ENCODE measurements at places on chromosomes 5 and 9.

- no peak for DNase-seq
Measured at GRCh38 chr5:128535251-128535650, 2.8 kb downstream of the FBN2 start.

- peak; percentile 49 for DNase-seq
Measured at GRCh38 chr5:32329395-32329834, 16.7 kb upstream of the MTMR12 start.

GRCh38 chr9:38071470-38072134 is 2.6 kb upstream of the SHB start:
- no peak for DNase-seq

DNA sequence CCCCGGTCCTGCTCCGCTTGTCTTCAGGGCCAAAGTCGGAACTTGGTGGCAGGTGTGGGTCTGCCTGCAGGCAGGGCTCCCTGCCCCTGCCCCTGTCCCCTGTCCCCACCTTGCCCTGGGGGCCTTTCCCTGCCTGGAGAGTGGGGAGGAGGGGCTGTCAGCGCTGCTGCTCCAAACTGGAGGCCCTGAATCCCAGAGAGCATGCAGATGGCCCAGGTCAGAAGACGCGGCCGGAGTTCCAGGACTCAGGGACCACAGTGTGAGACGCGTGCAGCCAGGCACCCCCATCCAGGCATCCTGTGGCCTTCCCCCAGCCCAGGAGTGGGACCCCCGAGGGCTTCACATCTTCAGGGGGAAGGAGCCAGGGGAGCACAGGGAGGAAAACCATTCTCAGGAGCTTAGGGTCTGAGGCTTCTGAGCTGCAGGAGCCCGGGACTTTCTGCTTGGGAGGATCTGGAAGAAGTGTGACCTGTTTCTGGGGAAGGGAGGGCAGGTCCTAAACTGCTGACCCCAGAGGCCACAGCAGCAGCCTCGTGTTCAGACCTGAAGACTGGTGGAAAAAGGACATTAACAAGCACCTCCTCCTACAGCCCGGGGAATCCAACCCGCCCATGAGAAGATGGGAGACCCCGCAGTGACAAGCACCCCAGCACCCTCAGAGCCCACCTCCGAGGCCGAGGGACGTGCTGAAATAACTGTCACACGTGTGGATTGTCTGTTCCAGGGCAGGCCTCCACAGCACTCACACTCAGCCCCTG is 38.0 kb downstream of the RASGEF1C start:
- no peak for DNase-seq

DNA sequence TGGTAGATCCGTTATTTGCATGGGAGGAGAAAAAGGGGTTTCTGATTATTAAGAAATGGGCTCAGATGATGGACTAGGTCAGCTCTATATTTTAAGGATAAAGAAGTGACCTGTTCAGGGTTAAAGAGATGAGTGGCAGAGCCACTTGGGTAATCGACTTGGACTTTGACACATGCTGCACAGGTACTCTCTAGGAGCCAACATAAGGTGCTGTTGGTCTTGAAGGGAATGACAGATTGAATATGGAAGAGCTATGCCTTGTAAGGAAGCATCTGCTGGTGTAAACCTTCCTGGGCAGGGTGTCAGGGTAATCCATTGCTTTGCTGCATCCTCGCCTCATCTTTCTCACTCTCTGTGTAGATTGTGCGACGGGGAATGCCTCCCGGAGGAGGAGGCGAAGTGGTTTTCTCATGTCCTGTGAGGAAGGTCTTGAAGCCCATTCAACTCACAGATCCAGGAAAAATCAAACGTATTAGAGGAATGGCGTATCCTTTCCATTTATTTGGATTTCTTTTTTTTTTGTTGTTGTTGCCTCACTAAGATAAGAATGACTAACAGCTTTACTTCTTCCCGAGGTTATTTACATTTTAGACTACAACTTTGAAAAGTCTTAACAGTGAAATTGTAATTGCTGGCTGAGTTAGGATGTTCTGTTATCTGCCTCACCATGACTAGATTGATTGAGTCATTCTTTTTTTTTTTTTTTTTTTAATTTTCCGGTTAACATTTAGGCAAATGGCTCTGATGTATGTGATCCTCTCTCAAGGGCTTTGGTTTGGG is 41.2 kb downstream of the RCL1 start:
- no peak for DNase-seq

DNA sequence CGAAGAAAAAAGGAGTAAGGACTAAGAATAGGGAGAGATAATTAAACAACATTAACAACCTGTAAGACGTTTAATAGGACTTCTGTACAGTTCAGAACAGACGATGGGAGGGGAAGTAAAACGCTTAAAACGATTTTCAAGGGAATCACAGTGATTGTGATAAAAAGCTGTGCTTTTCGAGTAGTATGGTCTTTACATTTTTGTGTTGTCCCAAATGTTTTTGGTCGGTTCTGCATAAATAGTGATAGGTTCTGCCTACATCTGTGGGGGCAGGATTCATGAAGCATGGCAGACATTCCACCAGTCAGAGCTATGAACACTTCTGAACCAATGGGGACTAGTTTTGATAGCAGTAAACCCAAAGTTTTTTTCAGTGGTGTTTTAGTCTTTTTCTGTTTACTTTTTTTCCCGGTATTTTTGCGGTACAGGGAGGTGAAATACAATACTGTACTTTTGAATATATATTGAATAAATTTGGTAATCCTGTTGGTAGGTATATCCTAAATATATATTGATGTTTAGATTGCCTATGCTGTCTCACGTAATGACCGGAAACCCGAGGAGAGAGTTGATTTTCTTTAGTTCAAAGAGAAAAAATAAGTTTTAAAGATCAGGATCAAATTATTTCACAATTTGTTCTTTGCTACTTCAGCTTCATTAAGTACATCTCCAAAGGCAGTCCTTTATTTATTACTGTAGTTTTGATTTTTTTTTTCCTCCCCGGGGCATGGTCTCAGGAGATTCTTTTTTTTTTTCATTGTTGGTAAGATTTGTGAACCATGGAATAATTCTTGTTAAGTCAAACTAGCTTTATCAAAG is 1.3 kb downstream of the ERBIN start:
- DNase-seq, result no peak

DNA sequence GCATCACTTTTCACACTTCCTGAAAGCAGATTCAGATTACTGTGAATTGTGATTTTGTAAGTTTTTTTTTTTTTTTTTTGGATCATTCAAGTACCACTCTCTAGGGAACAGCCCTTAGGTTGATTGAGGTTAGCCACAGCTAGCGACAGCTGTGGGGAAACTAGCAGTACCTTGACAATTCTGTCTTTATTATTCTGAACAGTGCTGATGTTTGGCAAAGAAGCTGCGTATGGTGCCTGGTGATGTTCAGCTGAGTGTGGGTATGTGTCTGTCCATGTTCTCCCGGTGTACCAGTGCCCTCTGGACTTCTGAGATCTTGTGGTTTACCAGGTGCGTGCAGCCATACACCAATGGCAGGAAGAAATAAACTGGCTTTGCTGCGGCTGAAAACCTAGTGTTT is 117.3 kb upstream of the PLPPR1 start:
- DNase-seq, result no peak

DNA sequence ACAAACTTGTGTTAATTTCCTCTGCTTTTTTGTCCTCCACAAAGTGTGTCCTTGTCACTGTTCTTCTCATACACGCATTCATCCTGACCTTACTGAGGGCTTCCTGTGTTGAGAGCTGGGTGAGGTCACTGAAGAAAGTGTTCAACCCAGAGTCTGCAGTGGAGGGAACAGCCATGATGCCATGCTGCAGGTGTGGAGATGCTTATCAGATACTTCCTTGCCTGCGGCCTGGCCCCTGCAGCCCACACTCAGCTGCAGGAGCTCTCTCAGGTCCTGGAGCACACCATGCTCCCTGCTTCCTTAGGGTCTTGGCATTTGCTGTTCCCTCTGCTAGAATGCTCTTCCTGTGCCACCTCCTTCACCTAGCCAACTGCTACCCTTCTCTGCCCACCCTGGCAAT is 108.1 kb upstream of the SPRY4 start:
- DNase-seq, result no peak

DNA sequence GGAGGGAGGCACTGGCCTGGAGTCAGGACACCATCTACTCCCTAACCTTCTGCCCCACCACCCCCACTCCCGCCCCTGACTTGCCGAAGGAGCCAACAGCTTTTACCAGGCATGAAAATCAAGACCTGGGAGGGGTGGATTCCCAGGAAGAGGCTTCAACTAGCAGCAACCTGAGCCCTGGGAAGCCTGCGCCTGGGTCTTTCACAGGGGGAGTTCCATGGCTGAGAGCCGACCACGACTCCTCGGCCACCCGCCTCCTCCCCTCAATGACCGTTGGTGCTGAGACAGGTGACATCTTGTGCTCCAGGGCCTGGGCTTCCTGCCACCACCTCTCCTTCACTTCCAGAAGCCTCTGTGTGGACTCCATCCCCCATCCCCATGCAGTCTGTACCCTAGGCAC is 37.1 kb downstream of the BARX1 start:
- DNase-seq, result no peak

- DNase-seq, result no peak
Measured at GRCh38 chr5:95424016-95424415, 32.9 kb downstream of the FAM81B start.

DNA sequence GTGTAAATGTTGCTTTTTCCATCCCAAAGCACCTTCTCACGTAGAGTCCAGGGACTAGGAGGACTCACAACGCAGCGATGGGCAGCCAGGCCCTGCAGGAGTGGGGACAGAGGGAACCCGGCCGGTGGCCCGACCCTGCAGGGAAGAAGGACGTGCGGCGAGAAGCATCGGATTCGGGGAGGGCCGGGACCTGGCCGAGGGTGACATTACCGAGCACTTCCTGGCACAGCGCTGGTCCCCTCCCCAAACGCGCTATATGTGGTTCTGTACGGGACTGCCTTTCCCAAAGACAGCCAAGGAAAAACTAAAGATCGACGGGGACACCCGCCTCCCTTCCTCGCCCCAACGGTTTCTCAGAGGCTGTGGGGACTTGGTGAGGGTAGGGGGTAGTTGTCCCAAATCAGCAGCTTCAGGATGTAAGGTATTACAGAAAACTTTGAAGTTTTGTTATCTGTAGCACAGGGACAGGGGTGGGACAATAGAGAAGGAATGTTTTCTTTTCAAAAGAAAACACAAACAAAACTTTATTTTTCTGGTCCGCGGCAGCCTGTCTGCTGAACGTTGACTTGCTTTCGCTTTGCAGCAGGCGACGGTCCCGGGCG is 887 bp upstream of the MAP3K1 start:
- peak; percentile 18 for DNase-seq

- DNase-seq, result no peak
Measured at GRCh38 chr9:101737705-101738565, 512 bp downstream of the GRIN3A start.

GRCh38 chr5:52825826-52826225 is 38.1 kb downstream of the ITGA1 start:
- DNase-seq, result no peak

GRCh38 chr5:64767959-64768357 is 533 bp downstream of the SREK1IP1 start:
- DNase-seq, result peak; percentile 14

- no peak for DNase-seq
Measured at GRCh38 chr5:40037713-40038112, 612.9 kb upstream of the DAB2 start.

DNA sequence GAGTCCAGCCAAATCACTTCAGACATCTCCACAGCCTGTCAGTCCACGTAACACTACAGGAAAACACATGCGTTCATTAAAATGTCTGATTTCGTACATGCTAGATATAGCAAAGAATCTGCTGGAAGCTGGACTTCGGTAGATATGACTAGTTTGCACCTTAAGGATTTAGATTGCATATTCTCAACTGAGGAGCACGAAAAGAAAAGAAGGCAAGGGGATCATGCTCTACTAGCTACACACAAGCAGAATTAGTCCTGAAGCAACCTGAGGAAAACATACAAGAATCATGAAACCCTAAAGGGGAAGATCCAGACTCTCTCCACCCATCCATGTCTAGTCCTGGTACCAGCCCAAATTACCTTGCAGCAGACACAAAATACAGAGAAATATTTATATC is 36.1 kb upstream of the SSBP2 start:
- no peak for DNase-seq

DNA sequence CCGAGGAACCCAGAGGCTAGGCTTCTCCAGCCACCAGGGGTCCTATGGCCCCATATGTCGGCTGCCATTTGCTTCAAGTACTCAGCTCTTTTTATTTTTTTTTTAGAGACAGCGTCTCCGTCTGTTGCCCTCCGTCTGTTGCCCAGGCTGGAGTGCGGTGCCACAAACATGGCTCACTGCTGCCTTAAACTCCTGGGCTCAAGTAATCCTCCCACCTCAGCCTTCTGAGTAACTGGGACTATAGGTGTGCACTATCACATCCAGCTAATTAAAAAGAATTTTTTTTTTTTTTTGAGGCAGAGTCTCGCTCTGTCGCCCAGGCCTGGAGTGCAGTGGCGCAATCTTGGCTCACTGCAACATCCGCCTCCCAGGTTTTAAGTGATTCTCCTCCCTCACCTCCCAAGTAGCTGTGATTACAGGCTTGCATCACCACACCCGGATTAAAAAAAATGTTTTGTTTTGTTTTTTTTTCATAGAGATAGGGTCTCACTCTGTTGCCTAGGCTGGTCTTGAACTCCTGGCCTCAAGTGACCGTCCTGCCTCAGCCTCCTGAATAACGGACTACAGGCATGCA is 8.9 kb downstream of the CERCAM start:
- DNase-seq, result no peak

GRCh38 chr5:2749514-2750025 is 1.9 kb downstream of the IRX2 start:
- no peak for DNase-seq

- no peak for DNase-seq
Measured at GRCh38 chr5:10364186-10364689, 10.7 kb downstream of the MARCHF6 start.

DNA sequence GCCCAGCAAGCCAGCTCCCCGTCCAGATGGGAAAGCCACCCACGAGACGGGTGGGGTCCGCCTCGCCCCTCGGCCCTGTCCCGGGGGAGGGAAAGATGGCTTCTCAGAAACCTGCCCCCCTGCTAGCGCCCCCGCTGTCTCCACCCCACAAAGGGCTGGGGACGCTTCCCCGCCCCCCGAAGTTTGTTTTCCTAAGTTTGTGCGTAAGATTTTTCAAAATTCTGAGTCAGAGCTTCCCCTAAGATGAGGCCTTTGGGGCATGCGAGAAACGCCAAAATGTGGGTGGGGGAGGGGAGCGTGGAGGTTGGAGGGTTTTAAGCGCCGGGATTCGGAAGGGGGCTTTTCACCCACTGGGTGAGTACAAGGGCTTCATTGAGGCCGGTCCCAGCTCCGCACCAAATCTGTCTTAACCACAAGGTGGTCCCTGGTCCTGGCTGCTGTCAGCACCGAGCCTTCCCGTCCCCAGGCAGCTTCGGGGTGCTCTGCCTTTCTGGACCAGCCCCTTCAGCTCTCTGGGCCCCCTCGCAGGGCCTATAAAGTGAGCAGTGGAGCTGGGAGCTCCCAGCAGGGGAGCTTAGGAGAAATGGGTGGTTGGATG is 32.3 kb downstream of the PRRX2 start:
- peak; percentile 43 for DNase-seq

DNA sequence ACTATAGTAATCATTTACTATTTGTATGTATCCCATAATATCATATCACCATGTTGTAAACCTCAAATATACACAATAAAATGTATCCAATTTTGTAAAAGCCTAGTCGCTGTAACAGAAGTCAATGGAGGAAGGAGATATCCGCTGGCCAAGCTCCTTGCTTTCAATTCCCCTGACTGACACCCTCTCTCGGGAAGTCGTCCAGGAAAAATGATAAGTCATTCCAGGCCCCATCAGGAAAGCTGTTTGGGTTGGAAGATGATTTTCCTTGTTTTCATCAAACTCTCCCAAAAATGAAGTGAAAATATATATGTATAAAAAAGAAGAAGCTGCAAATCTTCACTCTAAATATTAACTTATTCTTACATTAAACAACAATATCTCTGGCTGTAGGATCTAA is 52.2 kb upstream of the GABRB2 start:
- no peak for DNase-seq

All from uterus (tissue), 4 donors.